Thoracic aorta (tissue), 2 donors: ENCODE measurements at places on chromosomes 3 and 15. TPM values are rescaled to one million over a fixed set of nuclear protein-coding genes. Genes with fewer than 3 reads are reported as not detected.

- no peak for DNase-seq
Observed at GRCh38 chr3:27575499-27575898, 91.3 kb upstream of the SLC4A7 start.

GRCh38 chr15:34314491-34315490 is 22.8 kb downstream of the SLC12A6 start:
- DNase-seq: no peak

DNA sequence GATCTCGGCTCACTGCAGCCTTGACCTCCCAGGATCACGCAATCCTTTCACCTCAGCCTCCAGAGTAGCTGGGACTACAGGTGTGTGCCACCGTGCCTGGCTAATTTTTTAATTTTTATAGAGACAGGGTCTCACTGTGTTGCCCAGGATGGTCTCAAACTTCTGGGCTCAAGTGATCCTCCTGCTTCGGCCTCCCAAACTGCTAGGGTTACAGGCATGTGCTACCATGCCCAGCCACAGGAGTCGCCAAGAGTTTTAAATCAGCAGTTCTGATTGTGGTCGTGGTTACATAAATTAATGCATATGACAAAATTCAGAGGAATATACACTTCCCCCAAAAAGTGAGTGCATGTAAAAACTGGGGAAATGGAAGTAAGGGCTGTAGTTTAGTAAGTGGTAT is 32.9 kb downstream of the MEGF11 start:
- no peak for DNase-seq

Gene CNTN6
- total RNA-seq: not detected
